ENCODE measurements at places on chromosomes 12 and 14. TPM values are rescaled to one million over a fixed set of nuclear protein-coding genes. Genes with fewer than 3 reads are reported as not detected.

ISM2 gene
- total RNA-seq, result not detected

SIX4 gene
- total RNA-seq, result 2.6 TPM

NKX2-1 gene
- total RNA-seq, result not detected

IL22 gene
- total RNA-seq, result not detected

CIDEB gene
- 9.4 TPM for total RNA-seq

TAS2R20 gene
- 1.4 TPM for total RNA-seq

GPD1 gene
- total RNA-seq, result 274 TPM

EPYC gene
- total RNA-seq, result not detected

HHIPL1 gene
- 2.6 TPM for total RNA-seq

PIGH gene
- 27.4 TPM for total RNA-seq

KRT6C gene
- total RNA-seq, result not detected

EGLN3 gene
- 7.3 TPM for total RNA-seq

ZNF268 gene
- total RNA-seq, result 22.2 TPM

PRKD1 gene
- total RNA-seq, result 30.9 TPM

RNU7-1 gene
- total RNA-seq, result not detected
